ENCODE measurements at places on chromosomes 3 and 15.

GRCh38 chr3:142947352-142947751 is 16.1 kb downstream of the PAQR9 start:
- DNase-seq: no peak

DNA sequence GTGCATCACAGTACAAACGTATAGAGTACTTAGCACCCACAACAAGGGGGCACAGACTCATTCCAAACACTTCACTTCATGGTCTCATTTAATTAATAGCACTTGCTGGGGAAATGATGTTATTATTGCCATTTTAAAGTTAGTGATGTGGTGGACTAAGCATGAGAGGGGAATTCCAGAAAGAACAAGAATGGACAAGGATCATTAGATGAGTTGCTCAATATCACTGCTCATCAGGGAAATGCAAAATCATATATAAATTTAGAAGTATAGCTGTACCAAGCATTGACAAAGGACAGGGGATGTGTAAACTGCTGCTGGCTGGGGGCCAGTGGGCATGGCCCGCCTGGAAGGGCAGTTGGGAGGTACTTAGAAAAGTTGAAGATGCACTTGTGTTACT is 14.6 kb downstream of the PRR20G start:
- DNase-seq: no peak

DNA sequence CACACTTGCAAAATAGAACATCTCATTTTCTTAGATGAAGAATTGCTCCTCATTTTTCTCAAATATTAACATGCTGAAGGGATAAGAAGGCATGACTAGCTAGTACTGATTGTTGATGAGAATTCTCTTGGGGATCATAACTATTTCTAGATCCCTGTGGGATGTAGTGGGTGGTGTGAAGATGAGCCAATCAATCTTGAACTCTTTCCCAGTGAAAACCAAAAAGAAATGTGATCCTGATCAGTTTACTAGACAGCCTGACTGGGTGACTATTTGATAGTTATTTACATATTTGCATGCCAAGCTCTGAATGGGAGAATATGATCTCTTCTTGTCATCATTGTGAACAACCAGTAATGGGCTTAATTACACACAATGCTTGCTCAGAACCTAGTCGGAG is 63.7 kb downstream of the ZIC1 start:
- no peak for DNase-seq

DNA sequence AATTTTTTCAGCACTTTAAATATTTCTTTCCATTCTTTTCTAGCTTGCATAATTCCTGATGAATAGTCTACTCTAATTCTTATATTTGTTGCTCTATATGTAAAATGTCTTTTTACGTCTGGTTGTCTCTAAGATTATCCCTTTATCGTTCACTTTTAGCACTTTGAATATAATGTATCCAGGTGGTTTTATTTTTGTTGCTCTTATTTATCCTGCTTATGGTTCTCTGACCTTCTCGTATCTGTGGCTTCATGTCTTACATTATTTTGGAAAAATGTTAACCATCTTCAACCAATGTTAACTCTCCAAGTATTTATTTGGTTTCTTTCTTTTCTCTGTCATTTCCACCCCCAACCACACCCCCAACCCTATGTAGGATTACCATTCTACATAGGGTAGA is 30.0 kb upstream of the RFX7 start:
- DNase-seq: no peak

- no peak for DNase-seq
Measured at GRCh38 chr15:77067691-77068367, 3.1 kb downstream of the TSPAN3 start.

DNA sequence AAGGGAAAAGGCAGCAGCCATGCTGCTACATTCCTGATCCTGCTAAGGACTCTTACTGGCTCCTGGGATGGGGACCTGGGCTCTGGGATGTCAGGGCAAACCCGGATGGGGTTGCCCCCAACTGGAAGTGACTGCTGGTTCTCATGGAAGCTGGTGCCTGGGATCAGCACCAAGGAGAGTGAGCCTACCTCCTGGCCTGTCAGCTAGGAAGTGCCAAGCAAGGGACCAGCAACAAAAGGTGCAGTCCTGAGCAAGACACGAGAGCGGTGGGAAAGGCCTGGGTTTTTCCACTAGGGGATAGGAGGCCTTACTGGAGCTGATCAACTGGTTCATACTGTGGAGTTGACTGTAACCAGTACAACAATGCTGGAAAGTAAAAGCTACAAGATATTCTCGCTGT is 47.9 kb upstream of the SYNM start:
- no peak for DNase-seq

DNA sequence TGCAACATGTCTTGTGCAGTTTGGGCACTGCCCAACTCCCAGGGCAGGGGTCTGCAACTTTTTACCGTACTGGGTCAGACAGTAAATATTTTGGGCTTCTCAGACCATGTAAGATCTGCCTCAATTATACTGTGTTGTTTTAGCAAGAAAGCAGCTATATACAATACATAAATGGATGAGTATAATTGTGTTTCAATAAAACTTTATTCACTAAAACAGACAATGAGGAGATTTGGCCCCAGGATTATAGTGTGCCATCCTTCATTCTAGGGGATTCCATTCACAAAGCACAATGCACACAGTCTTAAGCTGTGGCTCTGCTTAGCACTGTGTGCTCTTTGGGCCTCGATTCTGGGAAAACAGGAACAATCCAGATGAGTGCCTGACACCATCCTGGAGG is 354.4 kb upstream of the PROK2 start:
- no peak for DNase-seq

DNA sequence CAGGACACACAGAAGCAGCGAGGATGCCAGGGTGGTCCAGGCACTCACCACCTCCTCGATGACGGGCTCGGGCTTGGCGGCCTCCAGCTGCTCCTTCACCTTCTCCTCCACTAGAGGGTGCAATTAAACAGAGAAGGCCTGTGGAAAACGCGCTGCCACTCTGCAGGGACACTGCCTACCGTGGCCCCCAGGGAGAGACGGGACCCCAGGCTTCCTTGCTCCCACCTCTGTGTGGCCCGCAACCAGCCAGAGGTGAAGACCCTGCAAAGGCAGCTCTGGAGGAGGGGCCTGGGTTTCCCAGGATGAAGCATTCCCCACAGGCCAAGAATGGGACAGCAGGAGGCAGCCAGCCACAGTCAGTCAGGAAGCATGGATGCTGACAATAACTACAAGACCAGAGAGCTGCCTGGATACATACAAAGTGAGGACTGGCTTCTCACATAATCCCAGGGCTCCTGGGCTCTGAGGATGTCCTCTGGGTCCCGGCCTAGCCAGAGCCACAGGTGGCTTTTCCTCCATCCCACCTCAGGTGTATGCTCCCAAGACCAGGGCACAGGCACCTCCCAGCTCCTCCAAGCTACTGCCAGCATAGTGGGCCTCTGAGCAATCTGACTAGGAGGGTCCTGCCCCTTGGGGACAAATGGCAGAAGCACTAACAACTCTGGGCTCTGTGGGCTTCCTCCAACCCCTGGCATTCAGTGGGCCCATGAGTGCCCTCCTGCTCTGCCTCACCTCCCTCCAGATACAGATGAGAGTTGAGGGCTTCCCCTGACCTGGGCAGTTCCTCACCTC is 46.2 kb downstream of the PTH1R start:
- no peak for DNase-seq

DNA sequence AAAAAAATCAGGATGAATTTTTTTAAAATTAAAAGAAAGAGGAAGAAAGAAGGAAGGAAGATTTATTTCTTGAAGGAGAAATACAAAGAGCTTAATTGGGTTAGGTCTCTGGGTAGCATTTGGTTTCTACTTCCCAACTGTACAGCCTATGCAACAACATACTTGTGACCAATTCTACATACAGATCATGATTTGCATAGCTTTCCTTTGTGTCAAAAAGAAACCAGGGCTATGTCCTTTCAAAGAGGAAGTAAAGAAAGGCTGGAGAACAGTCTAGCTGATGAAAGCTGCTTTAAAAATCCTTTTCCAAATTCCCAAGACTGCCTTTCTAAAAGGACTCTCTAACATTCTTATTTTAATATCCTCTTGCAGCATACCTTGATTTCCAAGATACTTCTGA is 6.1 kb upstream of the HGD start:
- no peak for DNase-seq

- no peak for DNase-seq
Measured at GRCh38 chr3:184040010-184040409, 8.5 kb downstream of the HTR3D start.
